ENCODE measurements at places on chromosomes 12 and 14.

DNA sequence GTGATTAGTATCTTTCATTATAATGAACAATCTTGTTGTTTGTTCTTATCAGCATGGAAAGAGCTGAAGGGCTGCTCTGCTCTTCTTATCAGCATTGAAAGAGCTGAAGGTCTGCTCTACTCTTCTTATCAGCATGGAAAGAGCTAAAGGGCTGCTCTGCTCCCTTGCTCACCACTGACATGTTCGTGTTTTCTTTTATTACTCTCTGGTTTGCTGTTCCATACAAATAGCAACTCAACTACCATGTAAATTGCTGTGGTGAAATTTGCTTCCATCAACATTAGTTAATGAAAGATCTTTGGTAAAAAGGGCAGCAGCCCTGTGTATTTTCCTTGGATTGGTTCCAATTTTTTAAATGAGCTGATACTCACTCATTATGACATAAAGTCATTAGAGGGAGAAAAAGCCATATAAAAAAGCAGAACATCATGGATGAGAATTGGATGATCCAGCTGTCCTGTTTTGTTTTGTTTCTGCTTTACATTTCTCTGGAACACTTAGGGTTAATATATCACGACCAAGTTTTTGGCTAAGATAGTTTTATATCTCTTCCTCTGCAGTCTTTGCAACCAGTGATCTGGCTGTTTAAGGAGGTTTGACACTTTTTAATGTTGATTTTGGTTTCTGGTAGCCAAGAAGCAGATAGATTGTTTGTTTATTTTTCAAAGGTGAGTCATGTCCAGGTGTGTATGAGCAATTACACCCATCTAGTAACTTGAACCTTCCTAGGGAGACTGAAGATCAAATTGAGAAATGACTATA lies 356.6 kb downstream of the CEP128 start:
- no peak for DNase-seq

DNA sequence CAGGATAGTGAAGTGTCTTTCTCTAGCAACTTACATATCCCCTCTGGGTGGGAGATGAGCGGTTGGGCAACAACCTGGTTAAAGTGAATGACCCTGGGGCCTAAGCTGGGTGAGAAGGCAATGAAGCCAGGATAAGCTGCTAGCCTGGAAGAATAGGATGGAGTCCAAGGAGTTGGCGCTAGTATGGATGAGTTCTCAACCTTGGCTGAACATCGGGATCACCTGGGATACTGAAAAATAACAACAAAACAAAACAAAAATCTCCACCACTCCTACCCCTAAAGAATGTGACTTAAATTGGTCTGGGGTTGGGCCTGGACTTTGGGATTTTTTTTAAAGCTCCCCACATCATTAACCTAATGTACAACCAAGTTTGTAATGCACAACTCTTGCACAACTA lies 4.8 kb upstream of the RPS6KA5 start:
- no peak for DNase-seq

- peak; percentile 70 for DNase-seq
Measured at GRCh38 chr12:57112492-57113294, 1.5 kb upstream of the STAT6 start.

DNA sequence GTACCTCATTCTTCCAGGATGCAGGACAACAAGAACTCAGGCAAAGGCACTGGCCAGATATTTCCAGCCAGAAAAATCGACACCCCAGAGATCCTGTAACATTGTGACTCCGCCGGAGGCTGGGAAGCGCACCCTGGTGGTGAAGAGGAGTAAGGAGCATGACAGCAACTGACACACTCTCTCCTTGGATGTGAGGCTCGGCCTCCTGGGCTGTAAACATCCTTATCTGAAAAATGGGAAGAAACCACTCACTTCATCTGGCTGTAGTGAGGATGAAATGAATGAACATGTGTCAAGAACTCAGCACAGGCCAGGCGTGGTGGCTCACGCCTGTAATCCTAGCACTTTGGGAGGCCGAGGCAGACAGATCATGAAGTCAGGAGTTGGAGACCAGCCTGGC lies 27.5 kb downstream of the TCHP start:
- no peak for DNase-seq

- DNase-seq, result no peak
Measured at GRCh38 chr14:75545907-75546306, 23.6 kb downstream of the BATF start.

DNA sequence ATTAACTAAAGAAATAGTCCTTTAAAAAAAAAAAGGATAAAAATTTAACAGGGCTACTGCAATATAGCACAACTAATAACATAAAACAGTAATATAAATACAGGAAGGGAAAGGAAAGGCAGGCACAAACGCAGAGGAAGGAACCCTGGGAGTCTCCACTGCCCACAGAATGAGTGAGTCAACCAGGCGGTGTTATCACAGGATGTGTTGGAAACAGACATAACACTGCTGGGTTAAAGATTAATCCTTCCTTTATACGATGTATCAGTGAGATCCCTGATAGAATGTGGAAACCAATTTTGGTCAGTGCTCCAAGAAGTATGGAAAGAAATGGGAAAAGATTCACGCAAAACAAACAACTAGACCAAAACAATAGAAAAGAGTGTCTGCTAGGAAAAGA lies 47.9 kb downstream of the FGD6 start:
- DNase-seq, result no peak

DNA sequence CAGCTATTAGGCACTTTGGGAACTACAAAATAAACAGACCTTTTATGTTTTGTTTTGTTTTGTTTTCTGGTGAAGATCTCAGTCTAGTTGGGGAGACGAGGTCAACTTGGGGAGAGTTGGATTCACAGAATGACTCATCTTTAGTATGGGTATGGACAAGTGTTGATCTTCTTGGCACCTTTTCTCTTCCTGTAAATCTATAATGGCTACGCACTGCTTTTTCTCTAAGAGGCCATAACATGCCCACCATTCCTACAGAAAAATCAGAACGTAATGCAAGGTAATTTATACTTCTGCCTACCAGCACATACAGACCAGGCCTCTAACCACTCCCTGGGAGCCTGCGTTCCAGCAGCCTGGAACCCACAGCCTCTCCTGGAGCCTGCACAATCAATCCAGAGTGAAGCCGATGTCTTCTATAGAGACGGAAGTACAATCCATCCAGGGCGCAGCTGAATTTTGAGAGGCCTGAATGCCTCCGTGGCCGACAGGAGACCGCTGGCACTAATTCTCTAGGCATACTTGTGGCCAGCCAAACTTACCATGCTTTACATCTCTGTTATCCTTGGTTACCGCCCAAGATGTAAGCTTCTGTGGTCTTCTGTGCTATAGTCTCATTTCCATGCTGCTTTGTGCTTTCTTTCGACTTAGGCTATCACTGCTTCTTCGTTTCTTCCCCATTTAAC lies 717 bp downstream of the PPHLN1 start:
- no peak for DNase-seq

- no peak for DNase-seq
Measured at GRCh38 chr12:56839489-56839848, 76.3 kb downstream of the HSD17B6 start.

GRCh38 chr14:55005071-55005470 lies 21.8 kb downstream of the WDHD1 start:
- DNase-seq, result no peak

DNA sequence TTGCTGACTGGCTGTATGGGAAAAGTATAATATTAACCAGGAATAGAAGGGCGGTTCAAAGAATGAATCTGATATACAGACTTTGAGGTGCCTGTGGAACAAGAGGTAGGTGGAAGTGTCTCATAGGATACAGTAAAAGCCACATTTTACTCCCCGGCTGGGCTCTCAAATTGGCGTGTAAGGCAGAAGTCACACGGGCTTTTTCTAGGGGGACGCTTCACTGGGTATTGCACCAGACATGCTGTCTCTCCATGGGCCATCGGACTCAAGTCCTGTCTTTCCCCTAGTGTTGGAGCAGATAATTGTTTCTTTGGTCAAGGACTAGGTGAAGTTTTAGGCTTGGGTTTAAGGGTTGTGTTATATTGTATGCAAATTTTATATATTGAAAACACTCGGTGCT lies 9.1 kb downstream of the TMCC3 start:
- DNase-seq, result no peak

- no peak for DNase-seq
Measured at GRCh38 chr14:87869619-87870583, 123.1 kb downstream of the GALC start.

DNA sequence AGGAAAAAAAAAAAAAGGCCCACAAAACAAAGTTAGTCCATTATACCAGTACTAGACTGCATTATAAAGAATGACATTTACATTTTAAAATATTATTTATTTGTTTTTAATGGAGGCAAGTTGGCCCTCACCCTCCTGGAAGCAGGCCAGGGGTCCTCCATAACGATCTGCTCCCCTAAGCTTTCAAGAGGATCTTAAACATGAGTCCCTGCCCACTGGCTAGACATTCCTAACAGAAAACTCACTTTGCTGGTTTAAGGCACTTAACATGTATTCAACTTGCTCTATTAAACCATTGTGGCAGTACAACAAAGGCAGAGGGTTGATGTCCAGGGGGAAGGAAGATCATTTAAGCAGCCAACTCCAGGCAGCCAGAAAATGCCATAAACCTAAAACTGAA lies 111.4 kb downstream of the STXBP6 start:
- DNase-seq, result no peak

- DNase-seq, result no peak
Measured at GRCh38 chr12:67415473-67415872, 146.3 kb downstream of the CAND1 start.

- DNase-seq, result no peak
Measured at GRCh38 chr14:104157016-104157928, 18.9 kb downstream of the KIF26A start.
